ENCODE measurements at places on chromosomes 13 and 19.

DNA sequence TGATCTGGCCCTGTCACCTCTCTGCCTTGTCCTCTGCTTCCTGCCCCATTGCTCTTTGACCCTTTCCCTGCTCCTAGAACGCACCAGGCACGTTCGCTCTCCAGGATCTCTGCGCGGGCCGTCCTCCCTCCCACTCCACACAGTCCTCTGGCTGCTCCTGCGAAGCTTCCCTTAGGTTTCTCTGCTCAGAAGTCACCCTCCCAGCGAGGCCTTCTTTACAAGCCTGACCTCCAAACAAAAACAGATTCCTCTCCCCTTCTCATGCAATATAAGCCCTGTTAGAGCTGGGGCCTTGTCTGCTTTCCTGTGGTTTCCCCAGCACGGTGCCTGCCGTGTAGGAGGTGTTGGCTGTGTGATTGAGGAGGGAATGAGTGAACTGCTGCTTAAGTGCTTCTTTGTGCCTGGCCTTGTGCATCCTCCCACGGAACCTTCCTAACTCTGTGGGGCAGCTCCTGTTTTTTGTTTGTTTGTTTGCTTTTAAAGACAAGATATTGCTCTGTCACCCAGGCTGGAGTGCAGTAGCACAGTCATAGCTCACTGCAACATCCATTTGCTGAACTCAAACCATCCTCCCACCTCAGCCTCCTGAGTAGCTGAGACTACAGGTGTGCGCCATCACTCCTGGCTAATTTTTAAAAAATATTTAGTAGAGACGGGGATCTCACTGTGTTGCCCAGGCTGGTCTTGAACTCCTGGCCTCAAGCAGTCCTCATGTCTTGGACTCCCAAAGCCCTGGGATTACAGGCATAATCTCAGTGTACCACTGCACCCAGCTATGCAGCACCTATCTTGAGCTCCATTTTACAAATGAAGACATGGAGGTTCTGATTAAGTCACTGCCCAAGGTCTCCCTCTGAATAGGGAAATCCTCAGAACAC, 82.0 kb downstream of the SIPA1L3 start:
- no peak for DNase-seq

GRCh38 chr13:35144166-35144890, 202.3 kb downstream of the NBEA start:
- peak; percentile 69 for DNase-seq

- DNase-seq: peak; percentile 93
Measured at GRCh38 chr19:49850487-49851342, at the start of gene PTOV1. PTOV1 (plus strand) TSS chr19:49851159.

- no peak for DNase-seq
Measured at GRCh38 chr13:42950181-42950580, 41.9 kb downstream of the EPSTI1 start.
